NCI-H2081 (cell line): ENCODE measurements at places on chromosomes 6 and 20.
A peak's percentile ranks its signal among the peaks of the same experiment; 100 is the strongest.

GRCh38 chr6:101458336-101458735 lies 64.8 kb downstream of the GRIK2 start:
- no peak for DNase-seq

DNA sequence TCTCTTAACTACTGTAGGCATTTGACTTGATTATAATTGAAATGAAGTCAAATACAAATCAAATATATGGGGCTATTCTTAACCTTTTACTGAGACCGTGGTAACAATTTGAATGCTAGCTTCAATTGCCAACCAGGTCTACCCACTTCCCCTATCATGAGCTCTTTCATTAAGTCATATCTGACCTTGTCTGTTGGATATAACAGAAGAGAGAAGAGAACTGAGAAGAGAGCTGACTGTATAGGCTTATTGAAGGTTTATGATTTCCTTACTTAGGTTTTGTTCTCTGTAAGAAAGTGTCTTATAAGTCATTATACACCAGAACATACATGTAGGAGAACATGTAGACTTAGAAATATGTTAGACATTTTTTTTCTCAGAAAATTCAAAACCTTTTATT lies 549.4 kb downstream of the COL12A1 start:
- DNase-seq = no peak

- DNase-seq = no peak
Measured at GRCh38 chr6:1110941-1111349, 201.0 kb upstream of the FOXQ1 start.

DNA sequence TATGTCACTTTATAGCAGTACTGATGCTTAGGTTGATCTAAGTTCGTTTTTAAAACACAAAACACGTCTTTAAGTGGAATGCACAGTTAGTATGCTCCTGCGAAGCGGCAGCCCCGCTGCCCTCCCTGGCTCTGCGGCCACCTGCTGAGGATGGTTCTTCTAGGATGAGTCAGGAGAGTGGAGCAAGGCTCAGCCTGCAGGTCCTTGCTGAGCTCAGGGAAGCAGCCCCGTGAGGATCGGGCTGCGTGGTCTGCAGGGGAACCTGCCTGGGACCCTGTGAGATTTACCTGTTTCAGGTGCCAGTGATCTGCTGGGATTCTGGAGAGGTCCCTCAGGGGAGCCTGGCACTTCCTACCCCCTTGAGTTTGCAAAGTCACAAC lies 57.5 kb downstream of the SYNJ2 start:
- DNase-seq = no peak

- DNase-seq = no peak
Measured at GRCh38 chr6:153210083-153210482, 79.0 kb upstream of the RGS17 start.

- no peak for DNase-seq
Measured at GRCh38 chr6:40669343-40669742, 82.2 kb upstream of the LRFN2 start.

GRCh38 chr6:14270925-14271788 lies 153.6 kb downstream of the CD83 start:
- DNase-seq = no peak

DNA sequence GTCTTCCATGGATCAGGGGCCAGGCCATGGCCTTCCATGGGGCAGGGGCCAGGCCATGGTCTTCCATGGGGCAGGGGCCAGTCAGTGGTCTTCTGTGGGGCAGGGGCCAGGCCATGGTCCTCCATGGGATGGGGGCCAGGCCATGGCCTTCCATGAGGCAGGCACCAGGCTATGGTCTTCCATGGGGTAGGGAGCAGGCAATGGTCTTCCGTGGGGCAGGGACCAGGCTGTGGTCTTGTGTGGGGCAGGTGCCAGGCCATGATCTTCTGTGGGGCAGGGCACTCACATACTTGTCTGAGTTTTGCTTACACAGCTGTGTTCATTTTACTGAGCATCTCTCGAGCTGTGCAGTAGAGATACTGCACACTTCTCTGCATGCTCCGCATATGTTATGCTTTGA lies 57.3 kb upstream of the THBS2 start:
- DNase-seq = no peak

DNA sequence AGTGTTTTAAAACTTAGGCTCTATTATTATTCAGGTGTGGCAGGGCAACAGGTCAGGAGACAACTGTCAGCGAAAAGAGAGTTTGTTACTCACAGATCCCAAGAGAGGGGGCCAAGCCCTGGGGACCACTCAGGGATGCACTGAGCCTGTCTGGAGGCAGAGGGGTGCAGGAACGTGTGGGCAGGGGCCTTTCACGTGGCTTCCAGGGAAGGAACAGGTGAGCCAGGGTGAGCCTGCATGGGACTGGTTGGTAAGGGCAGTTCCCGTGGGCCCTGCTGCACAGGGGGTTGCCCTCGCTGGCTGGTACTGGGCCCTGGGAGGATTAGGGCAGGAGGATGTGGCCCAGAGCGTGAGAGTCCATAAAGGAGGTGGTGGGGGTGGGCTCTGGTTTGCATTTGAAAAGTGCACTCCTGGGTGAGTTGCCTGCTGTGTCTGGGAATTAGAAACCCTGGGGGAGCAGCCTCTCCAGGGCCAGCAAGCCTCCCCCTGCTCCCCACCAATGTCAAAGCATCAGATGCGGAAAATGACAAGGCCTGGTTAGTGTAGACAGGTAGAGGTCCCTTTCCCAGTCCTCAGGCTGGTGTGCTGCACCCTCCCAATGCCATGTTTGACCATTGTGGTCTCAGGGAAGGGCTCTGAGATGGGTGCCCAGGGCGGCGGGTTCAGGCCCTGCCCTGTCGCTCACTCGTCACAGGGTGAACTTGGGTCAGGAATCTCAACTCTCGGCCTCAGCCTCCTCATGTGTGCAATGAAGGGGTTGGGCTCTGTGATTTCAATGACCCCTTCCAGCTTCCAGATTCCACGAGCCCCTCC lies 127.4 kb upstream of the RPS6KA2 start:
- no peak for DNase-seq

DNA sequence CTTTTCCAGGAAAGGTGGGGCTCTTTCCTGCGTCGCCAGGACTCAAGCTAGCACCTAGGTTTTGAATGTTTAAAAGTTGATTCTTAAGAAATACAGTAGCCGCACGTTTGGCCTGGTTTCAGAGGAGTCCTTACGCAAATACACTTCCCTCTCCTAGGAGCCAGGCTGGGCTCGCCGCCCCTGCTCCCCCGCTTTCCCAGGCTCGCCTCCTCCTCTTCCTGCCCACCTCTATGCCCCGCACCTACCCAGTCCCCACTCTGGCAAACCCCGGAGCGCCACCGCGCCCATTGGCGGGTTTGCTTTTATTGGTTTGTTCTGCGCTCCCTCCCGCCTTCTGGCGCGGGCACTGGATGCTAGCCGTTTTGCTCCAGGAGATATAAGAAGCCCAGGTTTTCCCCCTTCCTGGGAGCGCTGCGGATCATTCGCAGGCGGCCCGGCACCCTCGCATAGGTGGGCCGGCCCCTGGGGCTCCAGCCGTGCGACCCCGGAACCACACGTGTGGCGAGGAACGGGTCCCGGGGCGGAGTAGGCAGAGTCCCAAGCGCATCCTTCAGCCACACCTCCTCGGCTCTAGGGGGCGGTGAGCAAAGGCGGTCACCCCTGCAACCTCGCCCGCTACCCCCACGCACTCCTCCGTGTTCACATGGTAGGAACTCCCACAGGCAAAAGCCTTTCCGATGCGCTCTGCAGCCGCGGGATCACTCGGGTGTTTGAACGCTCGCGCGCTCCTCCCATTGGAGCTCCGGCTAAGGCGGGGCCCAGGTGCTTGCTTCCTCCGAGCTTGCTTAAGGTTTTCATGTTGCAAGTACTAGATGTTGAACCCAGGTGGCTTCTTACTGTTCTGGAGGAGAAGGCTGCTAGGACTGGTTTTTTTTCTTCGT lies 119.0 kb downstream of the RTN4IP1 start:
- DNase-seq = peak; percentile 25

DNA sequence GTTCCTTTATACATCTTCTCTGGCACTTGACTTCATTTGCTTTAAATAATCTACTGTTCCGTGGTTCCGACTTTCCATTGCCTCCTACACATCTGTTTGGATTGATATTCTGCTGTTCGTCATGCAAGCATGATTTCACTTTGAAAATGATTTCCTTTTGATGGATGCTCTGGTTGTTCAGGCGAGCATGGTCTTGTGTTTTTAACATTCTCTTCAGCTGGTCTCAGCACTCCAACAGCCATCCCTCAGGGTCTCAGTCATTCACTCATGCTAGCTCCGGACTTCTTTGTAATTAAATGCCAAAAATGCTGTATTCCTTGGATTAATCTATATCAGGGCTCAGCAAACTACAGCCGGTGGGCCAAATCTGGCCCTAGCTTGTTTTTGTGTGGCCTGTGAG lies 27.2 kb upstream of the SPACA1 start:
- DNase-seq = no peak

- DNase-seq = no peak
Measured at GRCh38 chr6:37052027-37052628, 46.7 kb downstream of the FGD2 start.

- DNase-seq = no peak
Measured at GRCh38 chr20:58078741-58079522, 149.5 kb downstream of the ANKRD60 start.

DNA sequence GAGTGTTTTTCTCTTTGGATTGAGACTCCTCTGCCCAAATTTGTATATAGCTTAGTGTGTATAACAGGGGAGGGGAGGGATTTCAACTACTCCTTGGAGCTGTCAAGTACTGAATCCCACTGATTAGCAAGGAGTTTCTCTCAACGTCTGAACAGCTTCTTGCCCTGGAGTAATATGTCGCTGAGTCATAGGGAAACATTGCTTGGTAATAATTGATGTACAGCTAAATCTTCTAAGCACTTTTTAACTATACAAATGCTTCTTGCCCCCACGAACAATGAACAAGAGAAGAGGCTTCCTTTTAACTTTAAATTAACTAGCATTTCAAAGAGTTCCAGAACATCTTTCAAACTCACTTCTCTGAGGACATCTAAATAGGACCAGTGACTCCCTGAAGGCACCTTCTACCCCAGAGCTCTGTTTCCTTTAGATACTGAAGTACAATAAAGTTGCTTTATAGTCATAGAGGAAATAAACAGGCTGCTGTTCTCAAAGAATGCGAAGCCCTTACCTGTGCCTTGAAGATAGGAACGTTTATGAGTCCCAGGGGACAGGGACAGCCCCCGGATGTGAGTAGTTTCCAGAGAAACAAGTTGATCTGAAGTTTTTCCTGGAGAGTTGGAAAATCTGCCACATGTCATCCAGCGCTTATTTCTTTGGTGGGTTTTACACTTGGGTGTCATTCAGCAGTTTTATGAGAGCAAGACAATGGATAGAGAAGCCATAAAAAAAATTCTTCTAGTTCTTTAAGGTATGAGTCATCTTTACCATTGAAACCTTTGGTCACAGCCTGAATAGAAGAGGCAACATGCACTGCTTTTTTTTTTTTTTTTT lies 462.5 kb upstream of the BTBD3 start:
- DNase-seq = no peak

GRCh38 chr6:166008441-166009369 lies 158.9 kb downstream of the TBXT start:
- DNase-seq = no peak

DNA sequence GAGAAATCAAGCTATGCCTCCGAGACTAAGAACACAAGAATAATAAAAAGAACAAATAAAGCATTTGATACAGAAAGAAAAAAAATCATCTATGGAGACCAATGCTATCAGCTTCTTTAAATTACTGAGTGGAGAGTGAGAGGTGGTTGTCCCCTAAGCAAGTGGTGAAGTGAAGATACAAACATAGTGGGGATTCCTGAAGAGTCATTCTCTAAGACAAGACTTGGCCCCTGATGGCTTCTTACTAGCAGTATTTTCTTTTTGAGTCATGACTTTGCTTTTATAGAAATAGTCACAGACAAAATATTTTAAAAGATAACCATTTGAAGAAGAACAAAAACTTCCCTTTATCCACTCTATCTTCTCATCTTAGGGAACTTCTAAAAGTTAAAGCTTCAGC lies 261.4 kb upstream of the PRDM1 start:
- no peak for DNase-seq

DNA sequence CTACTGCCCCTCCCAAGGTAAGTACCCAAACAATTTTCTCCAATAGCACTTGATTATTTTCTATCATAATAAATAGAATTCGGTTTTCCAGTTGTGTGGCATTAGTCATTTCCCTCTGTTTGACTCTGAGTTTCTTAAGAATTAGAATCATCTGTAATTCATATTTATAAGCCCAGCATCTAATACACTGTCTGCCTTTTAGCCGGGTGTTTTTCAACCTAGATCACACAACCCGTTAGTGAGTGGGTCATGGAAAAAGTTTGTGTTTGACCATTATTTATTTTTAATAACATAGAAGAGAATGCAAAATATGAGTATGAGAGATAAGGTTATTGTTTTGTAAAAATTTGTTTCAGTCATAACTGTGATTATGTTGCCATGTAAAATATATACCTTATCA lies 701.6 kb downstream of the RFPL4B start:
- no peak for DNase-seq

GRCh38 chr6:152736687-152737273 lies 13.8 kb upstream of the VIP start:
- DNase-seq = no peak

GRCh38 chr20:11849270-11849915 lies 68.3 kb upstream of the BTBD3 start:
- DNase-seq = peak; percentile 21
